Stimulated activated CD8-positive, alpha-beta memory T cell treated with anti-CD3 and anti-CD28 coated beads, Interleukin-4, amount 100 ng/mL, for 1 hour (primary cell): ENCODE measurements at places on chromosomes 3 and 15.

GRCh38 chr15:35019404-35020327 lies 31.6 kb upstream of the ZNF770 start:
- no peak for DNase-seq

DNA sequence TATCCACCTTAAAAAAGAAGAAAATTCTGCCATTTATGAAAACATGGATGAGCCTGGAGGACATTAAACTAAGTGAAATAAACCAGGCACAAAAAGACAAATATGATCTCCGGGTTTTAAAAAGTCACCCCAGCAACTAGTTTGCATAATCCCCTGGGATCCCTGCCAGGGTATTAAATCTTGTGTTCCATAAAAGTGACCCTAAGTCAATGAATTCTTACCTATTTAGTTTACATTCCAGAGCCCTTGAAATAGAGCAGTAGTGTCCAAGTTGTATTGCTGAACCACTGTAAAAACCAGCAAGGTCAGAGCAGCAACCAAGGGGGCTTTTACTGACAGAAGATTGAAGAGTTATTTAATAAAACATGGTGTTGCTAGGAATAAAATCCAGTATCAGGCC lies 716.8 kb upstream of the BCHE start:
- DNase-seq = no peak

GRCh38 chr3:77319711-77320110 lies 279.8 kb downstream of the ROBO2 start:
- DNase-seq = no peak

GRCh38 chr3:73046195-73046594 lies 15.3 kb upstream of the EBLN2 start:
- DNase-seq = no peak

DNA sequence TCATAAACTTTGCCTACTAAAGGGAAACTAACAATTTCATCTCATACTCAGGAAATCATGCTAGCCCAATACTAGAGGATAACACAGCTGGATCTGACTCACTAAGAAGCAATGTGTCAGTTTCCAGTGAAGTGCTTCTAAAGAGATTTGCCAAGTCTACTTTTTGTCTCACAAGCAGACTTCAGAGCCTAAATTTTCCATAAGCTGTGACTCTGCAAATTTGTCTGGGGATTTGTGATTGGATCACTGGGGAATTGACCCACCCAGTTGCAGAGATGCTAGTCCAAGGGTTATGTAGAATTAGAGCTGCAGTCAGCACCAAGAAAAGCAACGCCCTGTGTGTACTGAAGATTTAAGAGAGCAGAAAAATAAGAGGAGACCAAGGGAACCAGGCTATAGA lies 647.1 kb downstream of the NTRK3 start:
- no peak for DNase-seq

- DNase-seq = no peak
These were observed 88.4 kb downstream of the FRMD4B start for GRCh38 chr3:69297501-69297900.

GRCh38 chr3:81910244-81910852 lies 148.9 kb upstream of the GBE1 start:
- no peak for DNase-seq

GRCh38 chr3:77411334-77411733 lies 371.4 kb downstream of the ROBO2 start:
- no peak for DNase-seq

DNA sequence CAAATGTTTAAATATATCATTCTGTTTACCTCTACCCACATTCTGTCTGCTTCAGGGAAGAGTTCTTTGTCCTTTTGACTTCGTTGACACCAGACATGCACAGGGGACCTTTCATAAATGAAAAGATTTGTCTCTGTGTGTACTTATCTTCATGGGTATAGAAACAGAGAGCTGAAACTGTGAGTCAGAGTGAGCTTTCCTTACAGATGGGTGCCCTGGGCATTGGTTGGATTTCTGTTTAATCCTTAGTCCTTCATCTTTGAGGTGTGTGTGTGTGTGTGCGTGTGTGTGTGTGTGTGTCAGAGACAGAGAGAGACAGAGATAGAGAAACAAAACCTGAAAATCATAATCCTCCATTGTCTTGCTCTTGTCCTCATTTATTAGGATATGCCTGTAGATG lies 517.4 kb downstream of the TUSC7 start:
- DNase-seq = no peak
